ENCODE measurements at places on chromosomes 4 and X.

DNA sequence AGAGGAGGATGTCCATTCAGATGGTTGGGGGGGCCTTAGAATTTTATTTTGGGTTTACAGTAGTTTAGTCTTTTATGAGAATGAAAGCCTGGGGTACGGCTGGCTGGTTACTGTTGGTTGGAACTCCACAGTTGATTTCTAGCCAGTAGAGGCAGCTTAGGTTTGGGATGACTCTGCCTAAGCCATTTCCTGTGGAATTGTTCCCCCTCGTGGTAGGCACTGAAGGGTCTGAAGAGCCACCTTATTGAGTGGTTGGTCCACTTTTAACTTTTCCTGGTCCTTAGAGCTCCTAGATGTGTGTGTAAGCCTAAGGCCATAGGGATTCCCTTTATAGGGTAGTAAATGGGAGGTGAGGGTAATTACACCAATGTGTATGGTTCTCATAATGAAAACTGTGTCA lies 19.7 kb downstream of the SPIN3 start:
- no peak for DNase-seq

- no peak for DNase-seq
These were observed 22.2 kb downstream of the JADE1 start for GRCh38 chr4:128831531-128832242.

- DNase-seq, result no peak
These were observed 169.4 kb downstream of the PTTG2 start for GRCh38 chr4:38129460-38130227.

- peak; percentile 82 for DNase-seq
These were observed 242.7 kb upstream of the ETNPPL start for GRCh38 chr4:109005523-109005922.

- DNase-seq, result no peak
These were observed 2.5 kb upstream of the EFNB1 start for GRCh38 chrX:68826113-68826980.

GRCh38 chrX:31271615-31272471 lies 200.0 kb upstream of the FTHL17 start:
- DNase-seq, result no peak

- peak; percentile 73 for DNase-seq
These were observed 893 bp upstream of the SEPTIN11 start for GRCh38 chr4:76948443-76949275.

DNA sequence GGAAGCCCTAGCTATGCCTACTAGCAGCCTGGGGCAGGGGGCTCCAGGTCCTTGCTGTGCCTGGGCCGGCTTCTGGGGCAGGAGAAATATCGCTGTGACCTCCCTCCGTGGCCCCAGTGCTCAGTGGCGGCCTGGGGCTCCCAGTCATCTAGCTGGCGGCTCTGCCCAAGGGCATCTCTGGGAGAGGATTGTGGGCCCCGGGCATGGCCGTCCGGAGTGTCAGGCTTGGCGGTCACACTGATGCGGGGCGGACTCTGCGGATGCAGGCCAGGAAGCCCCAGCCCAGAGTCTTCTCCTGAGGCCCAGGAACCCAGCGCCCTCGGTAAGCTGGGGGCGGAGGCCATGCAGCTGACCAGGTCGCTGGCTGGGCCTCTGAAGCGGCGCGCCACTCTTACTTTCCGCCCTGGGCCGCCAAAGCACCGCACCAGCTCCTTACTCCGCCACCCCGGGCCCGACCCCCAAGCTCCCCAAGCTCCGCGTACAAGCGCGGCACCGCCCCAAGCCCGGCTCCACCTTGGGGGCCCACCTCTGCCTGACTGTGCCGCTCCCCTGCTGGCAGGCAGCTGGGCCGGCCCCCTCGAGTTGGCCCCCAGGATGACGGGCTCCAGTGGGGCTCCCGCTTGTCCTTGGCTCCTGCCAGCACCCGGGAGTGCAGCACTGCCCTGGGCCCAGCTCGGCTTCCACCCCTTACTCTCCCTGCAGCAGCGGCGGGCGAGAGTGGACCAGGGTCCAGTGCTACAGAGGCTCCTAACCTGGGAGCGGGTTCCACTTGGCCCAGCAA lies 720.0 kb downstream of the PCDH18 start:
- DNase-seq, result no peak

- no peak for DNase-seq
These were observed 4.6 kb upstream of the H2BW1 start for GRCh38 chrX:104018126-104018525.

DNA sequence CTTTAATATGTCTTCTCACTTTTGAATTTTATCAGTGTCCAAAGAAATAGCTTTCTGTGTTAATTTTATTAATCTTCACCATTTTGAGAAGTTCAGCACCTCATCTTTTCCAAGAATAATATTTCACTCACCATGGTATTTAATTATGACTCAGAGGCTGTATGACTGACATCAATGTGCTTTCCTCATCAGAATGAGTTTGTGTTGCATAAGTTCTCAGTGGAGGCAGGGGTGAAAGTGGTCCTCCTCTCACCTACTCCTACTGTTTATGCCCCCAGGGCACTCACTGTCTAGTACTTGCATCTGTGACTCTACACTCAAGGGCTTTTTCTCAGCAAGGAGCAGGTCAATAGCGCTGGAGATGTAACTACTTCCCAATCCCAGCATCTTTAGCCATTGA lies 905.3 kb upstream of the INTU start:
- no peak for DNase-seq

DNA sequence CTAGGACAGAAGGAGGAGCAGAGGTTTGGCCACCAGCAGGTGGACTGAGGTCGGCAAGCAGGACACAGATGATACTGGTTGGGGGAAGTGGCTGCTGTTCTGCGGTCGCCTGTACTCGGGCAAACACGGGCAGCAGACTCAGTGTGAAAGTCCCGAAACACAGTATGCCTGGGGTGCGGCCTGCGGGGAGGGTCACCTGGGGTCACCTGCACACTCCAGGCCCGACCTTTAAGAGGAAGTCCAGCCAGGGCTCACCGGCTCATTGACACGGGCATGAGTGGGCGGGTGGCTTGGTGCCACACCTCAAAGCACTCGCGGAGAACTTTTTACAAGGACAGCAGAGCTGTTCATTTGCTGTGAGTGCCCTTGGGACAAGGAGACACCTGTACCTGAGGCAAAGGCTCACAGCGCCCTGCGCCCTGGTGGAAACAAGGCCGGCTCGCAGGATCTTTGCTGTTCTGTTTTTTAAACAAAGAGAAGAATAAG lies 71.5 kb upstream of the MXD4 start:
- peak; percentile 81 for DNase-seq

DNA sequence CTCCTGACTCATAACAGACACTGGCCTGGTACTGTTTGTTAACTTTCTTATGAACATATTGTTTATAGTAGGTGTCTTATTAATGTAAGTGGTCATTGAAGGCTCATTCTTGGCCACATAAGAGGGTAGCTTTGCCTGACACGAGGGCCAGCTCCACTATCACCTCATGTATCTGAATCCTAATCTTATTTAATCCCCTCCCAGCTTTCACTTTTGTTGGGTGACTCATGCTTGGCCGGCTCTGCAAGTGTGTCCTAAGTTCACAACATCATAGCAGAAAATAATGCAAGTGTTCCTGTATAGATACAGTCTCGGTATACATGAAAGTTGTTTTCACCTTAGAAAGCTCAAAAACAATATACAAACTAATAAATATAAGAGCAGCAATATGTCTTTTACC lies 283.8 kb downstream of the IQCM start:
- peak; percentile 48 for DNase-seq

DNA sequence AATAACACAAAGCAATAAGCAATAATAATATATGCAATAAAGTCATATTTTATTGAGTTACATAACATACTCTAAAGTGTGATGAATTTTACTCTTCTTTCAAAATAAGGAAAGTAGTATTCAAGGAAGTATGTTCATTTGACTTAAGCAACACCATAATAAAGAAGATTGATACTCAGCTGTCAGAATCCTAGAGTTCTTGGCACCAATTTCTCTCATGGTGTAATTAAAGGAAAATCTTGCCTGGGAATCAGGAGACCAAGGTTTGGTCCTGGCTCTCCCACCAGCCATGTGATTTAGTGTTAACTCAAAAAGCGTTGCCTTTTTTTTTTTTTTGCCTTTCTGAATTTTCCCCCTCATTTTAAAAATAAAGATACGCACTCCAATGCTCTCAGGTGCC lies 17.1 kb downstream of the MYOZ2 start:
- no peak for DNase-seq

- peak; percentile 53 for DNase-seq
These were observed 74.5 kb upstream of the BOD1L1 start for GRCh38 chr4:13701937-13702446.

GRCh38 chrX:1521459-1521956 lies 15.5 kb downstream of the P2RY8 start:
- DNase-seq, result peak; percentile 98

DNA sequence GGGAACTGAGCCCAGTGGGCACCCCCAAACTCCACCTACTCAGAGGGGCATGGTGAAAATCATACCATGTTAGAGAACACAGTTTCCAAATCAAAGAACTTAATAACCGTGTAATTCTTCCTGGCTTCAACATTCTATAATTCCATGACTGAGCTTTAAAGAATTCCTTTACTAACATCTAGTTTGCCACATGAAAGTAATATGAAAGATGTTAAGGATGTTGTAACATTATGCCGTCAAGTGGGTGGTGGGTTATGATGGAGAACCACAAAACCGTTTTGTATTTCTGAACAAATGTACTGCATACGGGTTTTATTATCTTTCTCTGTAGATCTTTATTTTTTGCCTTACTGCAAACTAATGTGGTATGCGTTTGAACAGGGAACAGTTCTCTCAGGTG lies 549.0 kb upstream of the MAGEB2 start:
- DNase-seq, result no peak

DNA sequence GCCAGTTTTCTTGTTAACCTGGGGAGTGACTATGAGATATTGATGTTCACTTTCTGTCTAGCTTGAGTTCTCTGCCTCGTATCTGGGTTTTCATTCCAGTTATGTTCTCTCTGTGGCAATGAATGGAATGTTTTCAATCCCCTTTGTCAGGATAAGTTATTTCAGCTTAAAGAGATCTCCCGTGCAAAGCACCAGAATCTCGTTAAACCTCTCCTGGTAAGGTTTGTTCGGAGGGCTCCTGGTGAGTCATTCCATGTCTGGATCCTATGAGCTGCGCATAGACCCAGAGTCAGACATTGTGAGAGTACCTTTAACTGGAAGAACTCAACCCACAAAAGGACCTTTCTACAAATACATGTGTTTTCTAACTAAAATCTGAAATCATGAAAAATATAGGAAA lies 51.0 kb downstream of the KDR start:
- no peak for DNase-seq

- DNase-seq, result no peak
These were observed 111.7 kb upstream of the RPS6KA3 start for GRCh38 chrX:20378233-20378920.

DNA sequence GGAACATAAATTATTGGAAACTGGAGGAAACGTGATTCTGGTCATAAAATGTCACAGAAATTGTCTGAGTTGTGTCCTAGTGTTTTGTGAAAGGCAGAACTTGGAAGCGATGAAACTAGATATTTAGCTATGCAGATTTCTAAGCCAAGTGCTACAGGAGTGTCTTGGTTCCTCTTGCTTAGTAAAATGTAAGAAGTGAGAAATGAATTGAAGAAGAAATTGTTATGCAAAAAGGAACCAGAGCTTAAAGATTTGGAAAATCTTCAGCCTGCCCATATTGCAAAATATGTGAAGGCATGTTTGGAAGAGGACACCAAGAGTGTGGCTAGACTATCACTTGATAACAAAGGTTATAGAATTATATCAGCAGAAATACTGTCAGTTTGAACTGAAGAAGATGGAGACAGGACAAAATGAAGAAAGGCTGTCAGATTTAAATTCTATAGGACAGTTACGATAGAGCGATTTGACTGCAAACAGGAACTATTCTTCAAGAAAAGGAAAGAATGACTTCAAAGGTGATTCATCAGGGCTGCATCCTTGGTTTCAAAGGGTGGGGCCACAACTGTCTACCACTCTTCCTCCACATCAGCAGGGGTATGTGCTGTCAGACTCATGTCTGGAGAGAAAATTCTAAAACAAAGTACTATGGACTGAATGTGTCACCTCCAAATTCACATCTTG lies 9.4 kb upstream of the CDS1 start:
- DNase-seq, result peak; percentile 84

GRCh38 chrX:118534716-118535493 lies 39.3 kb downstream of the DOCK11 start:
- DNase-seq, result no peak

GRCh38 chr4:149881744-149882143 lies 66.1 kb upstream of the IQCM start:
- DNase-seq, result no peak

- no peak for DNase-seq
These were observed 166.4 kb upstream of the ATP6AP2 start for GRCh38 chrX:40414335-40414734.

DNA sequence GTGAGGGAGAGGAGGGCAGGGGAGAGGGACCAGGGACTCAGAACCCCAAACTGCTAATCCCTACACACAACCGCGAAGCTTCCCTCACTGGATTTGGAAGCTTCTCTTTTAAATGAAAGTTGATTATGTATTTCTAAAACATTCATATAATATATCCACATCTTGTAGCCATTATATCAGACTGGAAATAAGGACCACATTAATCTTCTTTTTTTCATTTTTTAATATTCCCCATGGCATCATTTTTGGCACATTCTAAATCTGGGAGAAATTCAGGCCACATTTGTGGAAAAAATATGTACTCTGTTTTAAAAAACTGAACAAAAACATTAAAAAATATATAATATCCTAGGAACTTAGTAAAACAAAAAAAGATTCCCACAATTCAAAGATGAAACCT lies 97.8 kb downstream of the AFAP1 start:
- DNase-seq, result no peak

DNA sequence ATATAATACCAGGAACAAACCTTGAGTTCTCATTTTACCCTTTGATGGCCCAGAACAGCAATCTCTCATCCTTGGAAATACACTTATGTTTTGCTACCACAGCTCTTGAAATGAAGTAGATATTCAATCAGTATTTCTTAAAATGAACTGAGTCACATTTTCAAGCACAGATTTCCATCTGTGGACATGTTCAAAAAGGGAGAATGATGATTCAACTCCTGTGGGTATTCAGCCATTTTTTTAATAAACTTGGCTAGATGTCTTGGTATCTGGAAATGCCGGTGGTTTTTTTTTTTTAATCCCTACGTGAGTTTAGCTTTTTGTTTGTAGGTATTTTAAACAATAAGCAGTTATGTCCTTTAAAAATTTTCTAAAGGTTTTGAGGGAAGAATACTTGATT lies 64.2 kb upstream of the TRPC5OS start:
- DNase-seq, result no peak

GRCh38 chr4:86261636-86262035 lies 98.2 kb downstream of the MAPK10 start:
- DNase-seq, result no peak

- no peak for DNase-seq
These were observed 203.0 kb upstream of the GK2 start for GRCh38 chr4:79611026-79611425.
